Eye (tissue), 1 donor: ENCODE measurements at places on chromosomes 3 and 15.

GRCh38 chr3:50627407-50628051 lies 10.6 kb downstream of the MAPKAPK3 start:
- DNase-seq: peak; percentile 56

- peak; percentile 37 for DNase-seq
Observed at GRCh38 chr15:25783607-25784540, 79.3 kb downstream of the ATP10A start.

- DNase-seq: no peak
Observed at GRCh38 chr3:149245738-149246451, 24.3 kb upstream of the CP start.

- DNase-seq: no peak
Observed at GRCh38 chr3:20246662-20247061, 60.7 kb upstream of the SGO1 start.

DNA sequence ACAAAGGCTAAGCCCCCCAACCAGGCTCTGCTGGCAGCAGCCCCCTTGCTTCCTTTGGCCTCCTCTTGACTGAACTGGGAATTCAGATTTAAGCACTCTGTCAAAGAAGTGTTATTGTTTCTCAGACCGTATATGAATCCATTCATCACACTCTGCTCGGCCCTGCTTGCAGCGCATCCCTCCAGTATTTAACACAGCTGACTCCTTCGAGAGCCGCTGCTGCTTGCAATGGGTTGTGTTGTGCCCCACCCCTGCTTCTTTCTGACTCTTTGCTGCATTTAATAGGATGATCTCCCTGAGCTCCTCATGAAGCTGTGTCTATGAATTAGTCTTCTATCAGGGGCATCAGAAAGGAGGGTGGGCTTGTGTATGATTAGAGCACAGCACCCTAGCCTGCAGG lies 31.2 kb downstream of the C3orf20 start:
- peak; percentile 14 for DNase-seq

GRCh38 chr15:27797765-27798164 lies 301.4 kb downstream of the OCA2 start:
- no peak for DNase-seq

DNA sequence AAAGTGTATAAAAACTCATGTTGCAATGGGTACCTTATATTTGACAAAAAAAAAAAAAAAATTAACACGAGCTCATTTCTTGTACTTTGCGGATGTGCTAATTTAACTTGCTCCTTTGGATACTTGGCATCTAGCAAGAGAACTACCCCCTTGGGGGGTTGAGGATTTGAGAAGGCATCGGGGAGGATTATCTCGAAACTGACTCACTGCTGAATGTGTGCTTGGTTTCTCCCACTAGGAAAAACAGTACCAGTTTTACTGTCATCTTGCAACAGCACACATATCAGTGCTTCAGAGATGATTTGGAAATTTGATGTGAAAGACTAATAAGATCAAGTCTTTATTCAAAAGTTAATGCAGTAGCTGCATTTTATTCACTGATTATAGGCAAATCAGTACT lies 891 bp downstream of the EXOG start:
- DNase-seq: peak; percentile 55

DNA sequence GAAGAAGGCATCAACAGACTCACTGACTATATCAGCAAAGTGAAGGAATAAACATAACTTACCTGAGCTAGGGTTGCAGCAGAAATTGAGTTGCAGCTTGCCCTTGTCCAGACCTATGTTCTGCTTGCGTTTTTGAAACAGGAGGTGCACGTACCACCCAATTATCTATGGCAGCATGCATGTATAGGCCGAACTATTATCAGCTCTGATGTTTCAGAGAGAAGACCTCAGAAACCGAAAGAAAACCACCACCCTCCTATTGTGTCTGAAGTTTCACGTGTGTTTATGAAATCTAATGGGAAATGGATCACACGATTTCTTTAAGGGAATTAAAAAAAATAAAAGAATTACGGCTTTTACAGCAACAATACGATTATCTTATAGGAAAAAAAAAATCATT lies 17.8 kb downstream of the LMOD3 start:
- no peak for DNase-seq

DNA sequence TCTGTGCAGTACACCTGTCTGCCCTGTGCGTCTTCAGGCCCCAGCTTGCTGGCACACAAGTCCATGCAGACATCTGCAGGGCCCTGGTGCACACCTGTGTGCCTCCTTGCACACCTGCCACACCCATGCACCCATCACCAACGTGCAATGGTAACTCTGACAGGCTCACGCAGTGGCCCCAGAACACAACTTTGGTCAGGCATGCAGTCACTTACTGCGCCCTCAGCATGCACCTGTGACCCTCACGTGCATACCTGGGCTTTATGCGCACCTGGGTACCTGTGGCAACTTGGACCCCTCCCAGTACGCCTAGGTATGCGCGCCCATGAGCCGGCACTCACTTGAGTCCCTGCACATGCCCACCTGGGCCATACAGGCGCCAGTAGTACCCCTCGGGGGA lies 1.7 kb downstream of the PLXND1 start:
- DNase-seq: no peak

DNA sequence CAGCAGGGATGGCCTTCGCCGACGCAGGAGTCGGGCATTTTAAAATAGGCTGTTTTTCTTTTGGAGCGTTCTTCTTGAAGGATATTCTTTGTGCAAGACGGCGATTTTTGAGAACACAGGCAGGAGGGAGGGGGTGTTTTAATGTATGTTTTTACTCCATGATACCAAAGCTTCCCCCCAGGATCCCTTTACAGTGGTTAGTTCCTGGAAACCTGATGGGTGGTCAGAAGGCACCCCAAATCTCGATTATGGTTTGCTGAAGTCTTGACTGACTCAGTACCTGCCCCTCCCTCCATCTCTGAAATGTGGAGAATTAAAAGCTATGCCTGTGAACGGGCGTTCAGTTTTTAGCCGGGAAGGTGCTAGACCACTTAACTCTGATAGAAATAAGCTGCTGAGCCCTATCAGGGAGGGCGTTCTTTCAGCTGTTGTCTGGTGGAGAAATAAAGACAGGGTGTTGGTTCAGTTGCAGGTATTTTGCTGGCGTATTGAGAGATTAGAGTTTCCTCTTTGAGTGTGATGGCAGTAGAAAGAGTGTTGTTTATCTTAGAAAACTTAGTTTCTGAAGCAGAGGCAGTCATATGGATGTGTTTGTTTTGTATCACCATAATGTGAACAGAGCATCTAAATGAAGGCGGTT lies 3.4 kb downstream of the IGF1R start:
- peak; percentile 66 for DNase-seq

DNA sequence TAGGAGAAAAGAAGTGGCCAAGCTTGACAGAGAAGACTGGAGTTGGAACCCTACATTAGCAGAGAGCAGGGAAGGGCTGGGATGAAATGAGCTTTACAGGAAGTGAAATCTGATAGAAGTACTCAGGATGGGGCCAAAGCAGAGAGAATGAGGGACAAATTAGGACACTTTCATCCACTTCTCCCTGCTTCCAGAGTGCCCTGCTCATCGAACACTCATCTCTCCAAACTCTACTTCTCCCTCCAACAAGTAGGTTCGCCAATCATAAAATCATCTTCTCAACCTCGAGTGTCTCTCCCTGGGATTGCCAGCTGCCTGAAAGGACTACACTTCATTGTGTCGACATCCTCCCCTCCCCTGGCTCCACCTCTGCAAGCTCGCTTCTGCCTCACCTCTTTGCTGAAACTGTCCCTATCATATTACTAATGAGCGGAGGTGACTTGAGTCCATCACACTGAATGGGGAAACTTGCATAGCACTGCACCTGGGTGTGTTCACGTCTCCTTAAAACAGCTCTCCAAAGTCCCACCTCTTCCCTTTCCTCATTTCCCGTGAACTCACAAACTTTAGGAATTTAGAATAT lies 365.8 kb downstream of the FOXP1 start:
- no peak for DNase-seq

DNA sequence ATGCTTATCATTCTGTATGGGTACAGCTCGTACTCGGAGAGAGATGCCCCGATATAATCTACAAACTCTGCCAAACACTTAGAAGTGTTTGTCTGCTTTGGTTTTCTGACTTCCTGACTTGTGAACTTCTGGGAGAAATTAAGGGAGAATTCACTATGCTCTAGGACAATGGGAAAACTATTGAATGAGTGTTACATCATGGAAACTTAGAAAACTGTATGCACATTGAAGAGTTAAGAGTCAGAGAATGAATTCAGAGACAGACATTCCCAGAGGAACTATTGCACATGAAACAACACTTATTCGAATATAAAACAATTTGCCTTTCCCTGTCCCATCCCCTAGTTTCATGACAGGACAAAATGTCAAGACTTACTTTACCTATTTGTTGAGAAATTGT lies 57.8 kb downstream of the DTWD1 start:
- DNase-seq: no peak

GRCh38 chr3:23859012-23859743 lies 53.4 kb downstream of the UBE2E1 start:
- DNase-seq: peak; percentile 50

DNA sequence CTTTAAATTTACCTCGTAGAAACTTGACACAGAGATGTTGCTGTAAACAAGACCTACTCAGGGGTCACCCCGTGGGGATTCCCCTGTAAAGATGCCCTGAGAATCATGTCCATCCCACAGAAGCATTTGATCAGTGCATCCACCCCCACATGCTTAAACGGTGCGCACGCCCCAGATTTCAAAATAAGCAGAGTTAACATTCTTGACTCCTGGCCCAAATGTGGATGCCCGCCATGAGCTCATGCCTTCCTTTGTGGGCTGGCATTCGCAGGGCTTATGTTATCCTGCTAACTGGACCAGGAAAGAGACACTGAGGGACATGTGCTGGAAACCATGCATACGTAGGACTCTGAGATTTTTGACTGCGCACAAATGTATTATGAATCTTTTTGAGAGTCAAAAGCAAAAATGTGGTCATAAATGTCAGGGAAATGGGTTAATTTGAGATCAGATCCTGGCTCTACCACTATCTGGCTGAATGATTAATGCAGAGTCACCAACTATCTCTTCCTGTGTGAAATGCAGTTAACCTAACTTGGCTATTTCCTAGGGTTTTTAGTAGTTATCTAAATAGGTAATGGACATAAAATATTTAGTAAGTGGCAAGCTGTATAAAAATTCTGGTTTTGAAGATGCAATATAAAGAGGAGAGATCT lies 9.1 kb upstream of the TP63 start:
- DNase-seq: no peak

DNA sequence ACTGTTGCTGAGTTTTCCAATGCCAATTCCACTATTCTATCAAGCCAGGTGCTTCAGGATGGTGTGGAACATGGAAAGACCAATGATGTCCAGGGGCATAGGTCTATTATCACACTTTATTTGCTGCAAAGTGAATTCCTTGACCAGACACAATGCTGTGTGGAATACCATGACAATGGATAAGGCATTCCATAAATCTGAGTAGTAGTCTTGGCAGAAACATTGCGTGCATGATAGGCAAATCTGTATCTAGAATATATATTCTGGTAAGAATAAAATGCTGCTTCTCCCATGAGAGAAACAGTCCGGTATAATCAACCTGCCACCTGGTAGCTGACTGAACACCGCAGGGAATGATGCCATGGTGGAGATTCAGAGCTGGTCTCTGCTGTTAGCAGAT lies 70.0 kb upstream of the ALDH1A3 start:
- DNase-seq: no peak

DNA sequence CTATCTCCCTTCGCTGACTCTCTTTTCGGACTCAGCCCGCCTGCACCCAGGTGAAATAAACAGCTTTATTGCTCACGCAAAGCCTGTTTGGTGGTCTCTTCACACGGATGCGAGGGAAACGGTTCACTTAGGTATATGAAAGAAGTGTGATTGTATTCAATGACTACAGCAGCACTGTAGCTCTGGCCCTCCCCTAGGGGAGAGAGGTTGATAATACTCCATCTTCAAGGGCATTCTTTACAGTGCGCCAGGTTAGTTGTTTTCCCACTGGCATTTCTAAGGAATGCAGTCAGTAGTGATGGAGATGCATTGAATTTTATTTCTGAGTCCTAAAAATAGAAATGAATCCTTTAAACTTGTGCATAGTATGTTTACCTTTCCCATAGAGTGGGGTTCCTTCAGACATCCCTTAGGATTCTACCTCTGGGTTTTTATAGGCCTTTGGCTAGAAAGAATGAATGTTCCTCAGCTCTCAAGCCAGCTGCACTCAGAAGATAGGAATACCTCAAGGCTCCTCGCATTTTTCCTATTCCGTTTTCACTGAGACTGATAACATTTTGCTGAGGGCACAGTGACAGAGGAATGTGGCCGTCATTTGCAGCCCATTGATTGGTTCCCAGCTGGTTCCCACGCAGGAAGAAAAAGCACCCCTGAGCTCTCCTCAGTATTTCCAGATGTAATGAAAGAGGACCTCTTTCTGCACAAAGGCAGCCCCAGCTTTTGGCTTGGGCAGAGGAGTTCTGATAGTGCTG lies 131.8 kb upstream of the C2CD4B start:
- DNase-seq: no peak

DNA sequence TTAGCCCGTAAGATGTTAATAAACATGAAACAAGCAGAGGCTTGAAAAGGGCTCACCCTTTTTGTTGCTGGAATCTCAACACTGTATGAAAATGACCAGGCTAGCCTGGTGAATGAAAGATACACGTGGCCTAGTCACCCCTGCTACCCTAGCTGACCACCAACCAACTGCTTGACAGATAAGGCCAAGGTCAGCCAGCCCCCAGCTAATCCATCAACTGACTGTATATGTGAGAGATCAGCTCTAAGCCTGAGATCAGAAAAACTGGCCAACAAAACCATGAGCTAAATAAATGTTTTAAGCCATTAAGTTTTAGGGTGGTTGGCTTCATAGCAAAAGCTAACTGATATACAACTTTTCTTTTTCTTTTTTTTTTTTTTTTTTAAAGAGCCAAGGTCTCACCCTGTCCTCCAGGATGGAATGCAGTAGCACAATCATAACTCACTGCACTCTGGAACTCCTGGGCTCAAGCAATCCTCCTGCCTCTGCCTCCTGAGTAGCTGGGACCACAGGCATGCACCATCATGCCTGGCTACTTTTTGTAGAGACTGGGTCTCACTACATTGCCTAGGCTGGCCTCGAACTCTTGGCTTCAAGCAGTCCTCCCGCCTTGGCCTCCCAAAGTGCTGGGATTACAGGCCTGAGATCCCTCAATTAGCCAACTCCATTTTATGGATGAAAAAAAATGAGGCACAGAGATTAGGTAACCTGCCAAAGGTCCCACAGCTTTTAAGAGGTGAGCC lies 34.6 kb downstream of the SH3BP5 start:
- DNase-seq: no peak

DNA sequence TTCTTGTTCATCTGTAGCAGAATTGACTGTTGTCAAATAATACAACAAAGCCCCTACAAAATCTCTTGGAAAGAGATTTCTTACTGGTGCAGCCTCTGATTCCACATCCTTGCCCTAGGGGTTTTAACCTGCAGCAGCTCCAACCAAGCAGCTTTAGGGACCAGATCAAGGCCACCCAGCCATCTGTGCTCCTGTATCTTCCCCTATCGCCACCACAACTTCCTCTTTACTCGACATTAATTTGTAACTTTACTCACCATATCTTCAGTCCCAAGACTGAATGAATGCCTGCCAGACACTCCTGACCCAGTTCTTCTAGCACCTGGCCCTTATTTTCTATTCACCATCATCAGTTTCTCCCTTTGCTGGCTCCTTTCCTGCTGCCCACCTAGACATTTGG lies 156.6 kb upstream of the IL12A start:
- DNase-seq: no peak

GRCh38 chr15:40055576-40056293 lies 16.8 kb upstream of the SRP14 start:
- DNase-seq: no peak

GRCh38 chr3:173743516-173743915 lies 346.0 kb downstream of the NLGN1 start:
- DNase-seq: no peak

GRCh38 chr15:82570721-82571508 lies 30.7 kb upstream of the RPS17 start:
- DNase-seq: peak; percentile 52

- DNase-seq: no peak
Observed at GRCh38 chr3:66675366-66675765, 174.5 kb upstream of the LRIG1 start.
